ENCODE measurements at places on chromosomes 7 and 10.

- no peak for DNase-seq
Measured at GRCh38 chr7:110308791-110309190, 782.1 kb upstream of the LRRN3 start.

- peak; percentile 13 for DNase-seq
Measured at GRCh38 chr10:78937800-78938694, 130.7 kb upstream of the ZMIZ1 start.

DNA sequence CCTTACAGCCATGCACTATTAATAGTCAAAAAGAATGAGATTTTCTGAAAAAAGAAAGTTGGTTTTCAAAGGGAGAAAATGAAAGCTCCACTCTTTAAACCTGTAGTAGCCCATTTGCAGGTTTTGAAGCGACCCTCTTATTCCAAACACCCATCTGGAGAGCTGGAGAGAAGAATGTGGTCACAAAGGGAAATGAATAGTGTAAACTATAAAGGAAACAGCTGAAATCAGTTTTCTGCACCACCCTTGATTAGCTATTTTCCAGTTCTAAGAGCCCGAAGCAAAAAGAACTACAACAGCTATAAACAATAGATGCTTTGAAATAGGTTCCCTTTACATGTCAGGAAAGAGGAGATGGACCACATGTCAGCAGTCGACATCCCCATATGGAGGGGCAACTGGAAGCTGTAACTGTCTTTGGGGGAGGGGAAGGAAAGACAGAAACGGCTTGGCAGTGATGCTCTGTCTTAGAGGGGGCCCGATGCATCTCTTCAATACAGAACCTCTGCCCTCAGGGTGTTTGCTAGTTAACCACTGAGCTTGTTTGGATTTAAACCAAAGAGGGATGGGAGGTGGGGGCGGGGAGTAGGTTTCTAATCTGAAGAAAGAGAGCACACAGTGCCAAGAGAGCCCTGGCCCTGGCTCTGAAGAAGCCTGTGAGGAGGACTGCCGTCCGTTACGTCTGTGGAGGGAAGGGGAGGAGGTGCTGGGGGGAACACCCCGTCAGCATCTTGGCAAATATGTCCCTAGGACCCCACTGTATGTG, 55.3 kb downstream of the CPVL start:
- peak; percentile 4 for DNase-seq

- DNase-seq, result no peak
Measured at GRCh38 chr10:113071446-113071845, 121.4 kb downstream of the TCF7L2 start.

GRCh38 chr7:84837405-84837804, 349.5 kb downstream of the SEMA3D start:
- DNase-seq, result no peak

Measured in CD4-positive, alpha-beta T cell treated with Interleukin-17A for 1 hour (primary cell).